ENCODE measurements at places on chromosomes 12 and 14.

GRCh38 chr14:50237427-50237826 is 6.0 kb upstream of the SOS2 start:
- no peak for DNase-seq

GRCh38 chr14:95413289-95414215 is 93.8 kb upstream of the CLMN start:
- DNase-seq = no peak

DNA sequence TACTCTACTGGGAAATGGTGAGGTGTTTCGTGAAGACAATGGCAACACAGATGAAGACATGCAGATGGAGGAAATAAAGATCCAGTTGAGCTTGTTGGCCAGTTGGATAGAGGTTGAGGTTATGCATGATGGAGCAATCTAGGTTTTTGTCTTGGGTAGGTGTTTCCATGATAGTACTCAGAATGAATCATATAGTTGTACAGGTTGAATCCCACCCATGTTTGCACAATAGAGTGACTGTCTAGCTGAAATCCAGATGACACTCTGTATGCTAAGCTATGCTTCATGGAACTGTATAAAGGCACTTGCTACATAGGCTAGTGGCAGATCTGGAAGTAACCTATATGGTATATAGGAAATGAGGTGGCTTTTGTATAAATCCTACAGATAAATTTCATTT is 264.9 kb downstream of the NAV3 start:
- DNase-seq = no peak

- no peak for DNase-seq
Measured at GRCh38 chr12:50637870-50638481, 125.9 kb upstream of the ATF1 start.

- DNase-seq = no peak
Measured at GRCh38 chr12:123760267-123760938, 1.7 kb upstream of the DNAH10 start.

- DNase-seq = no peak
Measured at GRCh38 chr12:104056419-104056972, 6.5 kb upstream of the GLT8D2 start.

GRCh38 chr12:77999074-77999715 is 168.5 kb downstream of the NAV3 start:
- no peak for DNase-seq

DNA sequence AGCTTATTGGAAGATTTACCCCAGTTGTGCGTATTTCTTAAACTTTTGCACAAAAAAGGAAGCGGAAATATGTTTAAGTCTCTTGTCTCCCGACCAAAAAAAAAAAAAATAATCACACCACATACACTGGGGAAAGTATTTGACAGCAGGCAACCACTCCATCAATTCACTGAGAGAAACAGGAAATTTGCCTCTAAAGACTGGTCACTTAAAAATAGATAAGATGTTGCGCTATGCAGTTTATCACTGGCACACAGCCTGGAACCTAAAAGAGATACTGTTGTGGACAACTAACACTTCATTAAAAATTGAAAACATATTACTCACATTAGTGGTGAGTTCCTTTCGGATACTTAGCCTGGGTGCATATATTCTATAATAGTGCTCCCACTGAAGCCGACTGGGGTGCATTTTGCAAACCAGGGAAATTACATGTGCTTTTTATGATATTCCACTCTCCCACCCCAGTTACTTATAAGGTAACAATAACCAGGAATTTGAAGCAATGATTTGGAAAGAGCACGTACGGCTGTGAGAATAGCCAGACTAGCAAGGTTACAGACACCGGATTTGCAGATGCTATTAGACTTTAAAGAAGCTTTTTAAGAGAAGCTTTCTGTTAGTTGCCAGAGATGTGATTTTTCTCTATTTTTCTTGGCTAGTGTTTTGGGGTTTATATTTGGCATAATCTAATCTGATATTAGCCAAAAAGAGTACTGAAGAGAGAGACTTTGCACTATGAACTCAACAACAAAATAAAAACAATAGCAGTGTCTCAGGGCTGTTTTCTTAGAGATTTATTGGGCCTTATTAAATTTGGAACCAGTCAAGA is 311.5 kb downstream of the NOVA1 start:
- DNase-seq = no peak

- DNase-seq = no peak
Measured at GRCh38 chr14:35380794-35381193, 23.8 kb downstream of the NFKBIA start.

DNA sequence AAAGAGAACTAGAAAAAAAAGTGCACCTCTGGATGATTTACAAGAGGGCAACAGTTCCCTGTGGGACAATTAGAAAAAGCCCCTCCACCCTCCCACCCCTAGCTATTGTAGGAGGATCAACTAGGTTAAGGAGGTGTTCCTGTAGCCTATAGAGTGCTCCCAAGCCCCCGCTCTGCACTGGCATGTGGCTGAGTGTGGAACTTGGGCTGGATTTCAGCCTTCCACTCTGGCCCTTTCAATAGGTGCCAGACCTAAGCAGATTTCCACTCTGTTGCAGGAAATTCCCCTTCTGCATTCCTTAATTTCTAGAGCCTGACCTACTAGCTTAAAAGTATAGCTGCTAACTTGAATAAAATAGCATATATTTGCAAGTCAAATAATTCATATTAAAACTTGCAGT is 2.8 kb downstream of the NFATC4 start:
- DNase-seq = no peak

DNA sequence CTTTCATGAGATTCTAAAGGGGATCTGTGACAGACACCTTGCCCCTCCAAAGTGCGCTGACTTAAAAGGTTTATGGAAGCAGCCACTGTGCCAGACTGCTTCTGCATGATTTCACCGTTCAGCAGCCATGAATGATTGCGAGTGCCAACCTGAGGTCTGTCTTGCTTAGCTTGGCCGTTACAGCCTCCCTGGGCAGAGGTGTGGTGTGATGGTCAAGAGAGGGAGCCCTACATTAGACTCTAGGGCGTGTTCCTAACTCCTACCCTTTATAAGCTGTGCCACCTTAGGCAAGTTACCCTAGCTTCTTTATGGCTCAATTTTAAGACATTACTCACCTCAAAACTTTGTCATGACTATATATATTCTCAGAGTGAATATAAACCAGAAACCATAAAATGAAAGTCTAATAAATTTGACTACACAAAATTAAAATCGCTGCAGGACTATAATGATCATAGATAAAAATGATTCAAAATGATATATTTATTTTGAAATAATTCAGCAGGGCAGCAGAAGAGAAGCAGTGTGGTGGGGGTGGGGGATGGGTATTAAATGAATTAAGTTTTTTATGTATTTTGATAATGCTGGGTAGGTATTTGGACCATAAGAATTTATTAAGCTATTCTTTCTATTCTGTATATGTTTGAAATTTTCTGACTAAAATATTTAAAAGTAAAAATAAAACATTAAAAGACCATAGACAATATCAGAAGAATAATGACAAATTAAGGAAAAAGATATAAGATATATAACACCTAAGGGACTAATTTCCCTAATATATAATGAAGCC is 47.7 kb upstream of the MBIP start:
- DNase-seq = no peak

- DNase-seq = no peak
Measured at GRCh38 chr14:93073358-93073707, 42.4 kb downstream of the ITPK1 start.

GRCh38 chr12:67716817-67717216 is 68.3 kb downstream of the DYRK2 start:
- DNase-seq = no peak

- DNase-seq = no peak
Measured at GRCh38 chr12:117502633-117503032, 141.2 kb upstream of the NOS1 start.

- no peak for DNase-seq
Measured at GRCh38 chr14:34604995-34605394, 25.0 kb downstream of the SNX6 start.

- DNase-seq = no peak
Measured at GRCh38 chr12:129693731-129694130, 210.1 kb downstream of the TMEM132D start.

GRCh38 chr12:101838628-101839323 is 8.0 kb upstream of the GNPTAB start:
- no peak for DNase-seq

DNA sequence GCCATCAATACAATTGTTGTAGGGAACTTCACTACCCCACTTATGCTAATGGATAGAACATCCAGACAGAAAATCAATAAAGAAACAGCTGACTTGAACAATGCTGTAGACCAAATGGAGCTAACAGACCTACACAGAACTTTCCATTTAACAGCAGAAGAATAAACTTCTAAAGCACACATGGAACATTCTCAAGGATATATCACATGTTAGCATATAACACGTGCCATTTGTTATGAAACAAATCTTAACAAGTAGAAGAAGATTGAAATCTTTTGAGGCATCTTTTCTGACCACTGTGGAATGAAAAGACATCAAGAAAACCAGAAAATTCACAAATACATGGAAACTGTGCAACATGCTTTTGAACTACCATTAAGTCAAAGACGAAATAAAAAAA is 62.5 kb upstream of the RNU6-8 start:
- no peak for DNase-seq

DNA sequence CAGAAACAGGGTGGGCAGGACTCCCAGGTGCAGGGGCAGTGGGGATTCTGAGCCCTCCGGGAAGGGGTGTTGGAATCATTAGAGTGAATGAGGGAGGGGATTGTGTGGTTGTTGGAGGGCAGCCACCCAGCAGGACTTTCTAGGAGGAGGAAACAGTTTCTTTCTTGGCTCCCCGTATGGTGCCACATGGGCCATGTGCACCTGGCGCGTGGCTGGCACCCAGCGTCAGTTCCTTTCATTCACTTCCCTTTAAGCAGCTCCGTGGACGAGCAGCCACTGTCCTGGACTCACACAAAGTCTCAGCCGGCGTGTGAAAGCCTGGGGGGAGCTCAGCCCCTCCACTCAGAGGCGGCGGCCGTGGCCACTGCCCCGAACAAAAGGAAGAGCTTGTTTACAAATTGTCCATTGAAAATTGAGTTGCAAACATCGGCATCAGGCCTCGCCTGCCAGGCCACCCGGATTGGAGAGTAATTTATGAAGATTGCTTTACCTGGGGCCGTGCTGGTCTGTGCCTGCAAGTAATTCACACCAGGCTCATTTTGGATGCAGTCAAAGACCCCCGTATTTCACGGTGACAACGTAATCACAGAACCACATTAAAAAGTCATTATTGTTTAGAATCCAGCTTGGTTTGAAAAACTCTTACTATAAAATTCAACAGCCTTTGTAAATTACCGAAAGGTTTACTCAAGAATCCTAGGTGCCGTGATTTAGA is 101.7 kb upstream of the C14orf180 start:
- DNase-seq = no peak

GRCh38 chr12:40034156-40034555 is 71.7 kb downstream of the SLC2A13 start:
- no peak for DNase-seq

DNA sequence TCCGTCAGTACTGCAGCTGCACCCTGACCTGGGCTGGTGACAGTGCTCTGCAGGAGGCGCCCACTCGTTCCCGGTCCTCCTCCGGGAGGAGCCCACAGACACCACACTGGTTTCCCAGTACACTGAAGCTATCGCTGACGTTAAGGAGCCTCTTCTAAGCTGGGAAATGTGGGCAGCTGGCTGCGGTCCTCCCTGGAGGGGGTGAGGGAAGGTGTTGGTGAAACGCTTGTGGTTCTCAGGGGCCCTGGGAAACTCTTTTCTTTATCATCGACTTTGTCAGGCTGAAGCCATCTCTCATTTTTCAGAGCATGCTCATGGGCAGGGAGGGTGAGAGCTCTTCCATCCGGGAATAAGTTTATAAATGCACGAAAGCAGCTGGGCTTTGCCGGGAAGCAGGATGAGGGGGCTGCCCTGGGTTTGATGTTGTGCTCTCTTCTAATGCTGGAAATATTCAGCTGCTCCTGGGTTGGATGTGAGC is 176.0 kb downstream of the CHST11 start:
- DNase-seq = no peak

DNA sequence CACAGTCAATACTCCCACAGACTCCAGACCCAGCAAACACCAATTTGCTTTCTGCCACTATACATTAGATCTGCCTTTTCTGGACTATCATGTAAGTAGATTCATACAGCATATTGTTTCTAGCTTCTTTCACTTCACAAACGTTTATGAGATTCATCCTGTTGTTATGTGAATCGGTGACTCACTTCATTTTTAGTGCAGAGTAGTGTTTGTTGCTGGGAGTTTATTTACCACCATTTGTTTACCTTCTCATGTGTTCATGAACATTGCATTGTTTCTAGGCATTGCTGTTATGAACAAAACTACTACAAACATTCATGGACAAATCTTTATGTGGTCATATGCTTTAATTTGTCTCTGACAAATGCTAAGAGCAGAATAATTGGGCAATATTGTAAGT is 807.8 kb upstream of the TMEM132C start:
- no peak for DNase-seq

DNA sequence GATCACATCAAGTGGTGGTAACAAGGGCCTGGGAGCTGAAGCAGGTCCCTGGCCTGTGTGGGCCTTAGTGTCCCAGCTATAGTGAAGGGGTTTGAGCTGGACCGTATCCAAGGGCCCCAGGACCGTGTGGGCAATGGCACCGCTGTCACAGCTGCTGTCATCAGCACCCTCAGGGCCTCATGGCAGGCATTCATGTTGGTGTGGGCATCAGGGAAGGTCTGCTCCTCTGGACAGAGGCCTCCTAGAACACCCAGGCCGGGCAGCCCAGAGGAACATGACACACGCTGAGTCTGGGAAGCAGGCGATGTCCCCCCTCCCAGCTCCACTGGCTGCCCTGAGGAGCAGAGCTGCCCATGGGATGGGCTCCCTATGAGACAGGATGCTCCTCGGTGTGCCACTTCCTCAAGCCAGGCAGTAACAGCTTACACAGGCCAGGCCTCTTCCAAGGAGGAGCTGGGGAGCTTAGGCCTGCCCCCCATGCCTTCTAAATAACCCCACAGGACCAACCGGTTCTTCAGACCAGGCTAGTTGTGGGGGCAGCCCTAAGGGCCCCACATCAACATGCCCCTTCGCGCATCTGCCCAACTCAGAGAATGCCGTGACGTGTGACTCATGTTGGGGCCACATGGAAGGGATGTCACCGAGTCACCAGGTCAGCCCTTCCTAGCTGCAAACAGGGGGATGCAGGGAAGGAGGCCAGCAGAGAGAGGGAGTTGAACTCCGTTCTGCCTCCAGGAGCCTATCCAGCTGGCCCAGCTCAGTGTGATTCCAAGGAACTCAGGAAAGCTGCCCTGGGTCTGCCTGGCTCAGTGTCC is 80.4 kb downstream of the PITPNM2 start:
- no peak for DNase-seq

DNA sequence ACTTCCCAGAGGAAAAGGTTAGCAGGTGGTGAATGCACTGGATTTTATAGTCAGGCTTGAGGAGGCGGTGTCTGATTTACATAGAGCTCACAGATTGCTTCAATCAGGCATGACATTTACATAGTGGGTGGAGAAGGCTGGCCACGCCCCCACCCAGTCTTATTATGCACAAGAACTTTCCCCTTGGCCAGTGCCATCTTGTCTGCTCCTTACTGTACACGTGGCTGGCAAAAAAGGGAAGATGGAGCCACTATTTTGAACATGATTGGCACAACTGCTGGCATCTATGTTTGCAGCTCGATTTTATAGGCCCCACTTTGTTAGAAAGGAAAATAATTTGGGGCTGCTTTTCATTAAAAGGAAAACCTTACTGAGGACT is 10.9 kb upstream of the LGMN start:
- DNase-seq = no peak
